ENCODE measurements at places on chromosomes 13 and 19.
A peak's percentile ranks its signal among the peaks of the same experiment; 100 is the strongest.

DNA sequence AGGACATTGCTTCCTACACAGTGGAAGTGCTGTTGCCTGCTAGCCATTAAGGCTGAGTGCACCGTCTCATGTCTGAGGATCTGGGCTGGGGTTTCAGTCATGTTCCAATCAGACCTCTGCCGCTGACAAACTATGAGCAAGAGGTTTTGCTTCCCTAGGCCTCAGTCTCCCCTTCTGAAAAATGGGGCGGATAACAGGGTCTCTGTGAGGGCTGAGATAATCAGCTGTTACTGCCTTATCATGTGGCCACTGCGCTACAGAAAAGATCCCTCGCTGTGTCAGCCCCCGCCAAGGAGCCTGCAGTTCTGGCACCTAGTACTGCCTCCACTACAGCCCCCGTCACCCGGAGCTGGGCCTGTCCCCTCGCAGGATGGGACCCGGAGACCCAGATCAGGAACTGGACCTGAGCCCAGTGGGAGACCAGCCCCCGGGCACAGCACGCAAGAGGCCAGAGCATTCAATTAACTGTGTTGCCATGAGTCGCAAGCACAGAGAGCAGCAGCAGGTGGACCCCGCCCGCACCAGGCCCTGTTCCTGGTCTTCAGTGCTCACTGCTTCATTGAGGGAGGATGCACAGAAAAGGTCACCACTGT is 3.0 kb upstream of the PNKP start:
- no peak for DNase-seq

- DNase-seq, result no peak
These were observed 98.0 kb downstream of the FOXO1 start for GRCh38 chr13:40568246-40569023.

GRCh38 chr19:19071897-19072296 is 8.1 kb downstream of the SLC25A42 start:
- DNase-seq, result no peak

DNA sequence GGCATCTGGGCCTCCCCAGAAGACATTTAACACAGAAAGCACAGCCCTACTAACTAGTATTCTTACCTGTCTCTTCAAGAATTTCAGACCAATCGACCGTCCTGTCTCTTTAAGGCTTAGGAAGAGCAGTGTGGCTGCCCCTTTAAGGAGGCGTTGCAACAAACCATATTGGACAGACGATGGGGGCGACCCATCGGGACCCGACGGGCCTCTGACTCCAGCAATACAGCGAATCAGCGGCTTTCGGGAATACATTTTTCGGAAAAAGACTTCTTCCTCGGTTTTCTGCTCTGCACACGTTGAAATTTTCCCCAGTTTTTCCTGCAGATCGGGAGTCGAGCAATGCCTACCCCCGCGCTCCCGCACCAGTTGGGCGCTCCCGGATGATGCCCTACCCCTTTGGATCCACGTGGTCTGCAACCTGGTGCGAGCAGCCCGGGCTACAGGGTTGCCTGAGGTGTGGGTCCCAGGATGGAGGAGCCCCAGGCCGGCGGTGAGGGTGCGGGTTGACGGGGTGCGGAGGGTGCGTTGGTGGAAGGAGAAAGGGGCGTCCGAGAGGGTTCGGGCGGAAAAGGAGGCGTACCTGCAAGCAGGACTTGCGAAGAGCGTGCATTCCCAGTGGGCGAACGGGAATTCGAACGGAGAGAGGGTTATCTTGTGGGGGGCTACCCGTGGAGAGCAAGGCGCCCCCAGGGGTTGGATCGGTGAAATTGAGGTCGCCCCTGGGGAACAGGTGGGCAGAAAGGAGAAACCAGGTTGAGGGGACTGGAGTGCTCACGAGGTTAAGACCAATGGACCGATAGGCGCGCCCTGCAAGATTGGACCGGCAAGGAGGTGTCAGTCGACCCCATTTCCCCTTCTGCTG is at the start of gene POLR1G:
POLR1G (plus strand) TSS at position 419 of the 865 bp plus-strand sequence; CDS start at position 472, 53 bp downstream.
- DNase-seq, result peak; percentile 79

GRCh38 chr13:58869566-58869965 is 1238.0 kb downstream of the PCDH17 start:
- no peak for DNase-seq

DNA sequence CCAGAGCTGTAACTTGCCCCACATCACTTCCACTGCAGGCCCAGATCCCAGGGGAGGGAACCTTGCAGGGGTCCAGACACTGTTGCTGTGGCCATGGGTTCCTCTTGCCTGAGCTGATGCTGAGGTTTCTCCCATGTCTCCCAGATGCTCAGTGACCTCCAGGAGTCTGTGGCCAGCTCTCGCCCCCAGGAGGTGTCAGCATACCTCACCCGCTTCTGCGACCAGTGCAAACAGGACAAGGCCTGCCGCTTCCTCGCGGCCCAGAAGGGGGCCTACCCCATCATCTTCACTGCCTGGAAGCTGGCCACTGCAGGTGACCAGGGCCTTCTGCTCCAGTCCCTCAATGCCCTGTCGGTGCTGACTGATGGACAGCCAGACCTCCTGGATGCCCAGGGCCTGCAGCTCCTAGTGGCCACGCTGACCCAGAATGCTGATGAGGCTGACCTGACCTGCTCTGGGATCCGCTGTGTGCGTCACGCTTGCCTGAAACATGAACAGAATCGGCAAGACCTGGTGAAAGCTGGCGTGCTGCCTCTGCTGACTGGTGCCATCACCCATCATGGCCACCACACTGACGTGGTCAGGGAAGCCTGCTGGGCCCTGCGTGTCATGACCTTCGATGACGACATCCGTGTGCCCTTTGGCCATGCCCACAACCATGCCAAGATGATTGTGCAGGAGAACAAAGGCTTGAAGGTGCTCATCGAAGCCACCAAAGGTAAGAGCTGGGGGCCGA is 12.1 kb upstream of the SLC25A42 start:
- DNase-seq, result no peak

DNA sequence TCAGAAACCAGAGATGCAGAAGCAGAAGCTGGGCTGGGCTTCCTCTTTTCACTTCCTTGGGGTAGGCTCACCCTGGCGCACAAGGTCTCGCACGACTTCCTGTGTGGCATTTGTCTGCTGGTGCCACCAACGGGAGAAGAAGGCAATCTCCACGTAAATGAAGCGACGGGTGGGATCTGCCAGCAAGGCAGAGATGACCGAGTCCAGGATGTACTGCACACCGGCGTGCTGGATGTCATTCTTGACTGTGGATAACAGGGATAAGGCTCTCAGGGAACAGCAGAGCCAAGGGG is 1.3 kb downstream of the MAN2B1 start:
- DNase-seq, result no peak

- no peak for DNase-seq
These were observed 7.3 kb upstream of the MEDAG start for GRCh38 chr13:30898678-30899241.

- DNase-seq, result no peak
These were observed 291.6 kb upstream of the MAB21L1 start for GRCh38 chr13:35768073-35768472.

DNA sequence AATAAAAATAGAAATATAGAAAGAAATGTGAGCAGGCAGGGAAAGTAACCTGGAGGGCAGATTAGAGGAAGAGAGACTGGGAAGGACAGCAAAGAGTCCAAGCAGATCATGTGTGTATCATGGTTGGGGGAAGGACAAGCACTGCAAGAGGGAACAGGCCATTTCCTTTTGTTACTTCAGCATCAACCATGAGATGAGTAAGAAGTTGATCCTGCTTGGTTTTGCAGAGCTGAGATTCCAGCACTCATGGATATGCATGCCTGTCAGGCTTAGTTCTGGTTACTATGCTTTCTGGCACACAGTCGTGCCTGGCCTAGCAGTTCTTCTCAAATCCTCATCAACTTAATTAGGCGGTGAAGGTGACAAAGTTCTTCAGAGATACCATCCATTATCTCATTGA is 18.1 kb downstream of the NALCN start:
- DNase-seq, result no peak

GRCh38 chr13:46124531-46124966 is 19.7 kb upstream of the CPB2 start:
- DNase-seq, result no peak

DNA sequence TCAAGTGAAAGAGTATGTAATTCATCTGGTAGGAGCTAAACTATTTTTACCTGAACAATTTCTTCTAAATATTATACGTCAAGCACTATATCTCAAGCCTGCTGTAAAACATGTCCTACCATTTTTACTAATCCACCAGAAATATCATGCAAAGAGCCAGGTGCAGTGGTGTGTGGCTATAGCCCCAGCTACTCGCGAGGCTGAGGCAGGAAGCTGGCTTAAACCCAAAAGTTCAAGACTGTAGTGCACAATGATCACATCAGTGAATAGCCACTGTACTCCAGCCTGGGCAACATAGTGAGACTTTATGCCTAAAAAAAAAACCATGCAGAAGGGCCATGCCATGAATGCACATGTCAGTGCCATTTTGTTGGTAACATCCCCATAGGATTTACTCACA is 20.7 kb upstream of the CLN5 start:
- no peak for DNase-seq

DNA sequence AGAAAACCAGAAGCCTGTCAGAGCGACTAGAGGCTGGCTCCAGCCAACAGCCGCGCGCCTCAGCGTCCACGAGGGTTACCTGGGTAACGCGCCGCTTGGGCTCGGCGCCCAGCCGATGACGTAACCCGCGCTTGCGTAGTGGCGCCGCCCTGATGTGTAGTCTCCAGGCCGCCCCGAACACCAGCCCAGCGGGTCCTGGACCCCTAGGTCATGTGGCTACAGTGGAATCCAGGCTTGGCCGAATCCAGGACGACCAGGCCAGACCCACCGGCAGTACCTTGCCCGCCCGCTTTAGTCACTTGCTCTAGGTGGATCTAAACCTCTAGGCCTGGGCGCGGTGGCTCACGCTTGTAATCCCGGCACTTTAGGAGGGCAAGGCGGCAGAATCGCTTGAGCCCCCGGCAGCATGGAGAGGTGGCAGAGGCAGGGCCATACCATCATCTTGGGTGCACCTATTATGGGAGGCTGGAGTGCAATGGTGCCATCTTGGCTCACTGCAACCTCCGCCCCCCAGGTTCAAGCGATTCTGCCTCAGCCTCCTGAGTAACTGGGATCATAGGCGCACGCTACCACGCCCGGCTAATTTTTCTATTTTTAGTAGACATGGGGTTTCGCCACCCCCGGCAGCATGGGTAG is 7.2 kb upstream of the ZNF606 start:
- peak; percentile 87 for DNase-seq

- no peak for DNase-seq
These were observed 27.3 kb upstream of the TPP2 start for GRCh38 chr13:102569488-102569887.

DNA sequence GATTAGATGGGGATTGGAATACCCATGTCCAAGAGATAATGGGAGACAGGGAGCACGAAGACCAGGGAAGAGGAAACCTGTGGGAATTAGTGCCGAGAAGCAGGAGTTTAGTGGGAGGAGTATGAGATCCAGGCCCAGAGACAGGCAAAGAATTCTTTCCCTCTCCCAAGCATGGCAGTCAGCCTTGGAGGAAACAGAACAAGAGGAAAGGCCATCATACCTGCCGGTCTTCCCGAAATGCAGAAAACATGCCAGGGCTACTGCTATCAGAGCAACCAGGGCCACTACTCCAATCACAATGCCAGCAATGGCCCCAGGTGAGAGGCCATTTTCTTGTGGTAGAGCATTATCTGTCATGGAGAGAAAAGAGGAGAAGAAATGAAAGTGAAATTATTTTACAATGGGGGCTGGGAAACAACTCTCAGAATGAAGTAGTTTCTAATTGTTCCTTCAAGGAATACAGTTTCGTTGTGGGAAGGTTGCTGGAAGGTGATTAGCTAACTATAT is 16.1 kb downstream of the CEACAM1 start:
- DNase-seq, result no peak

- no peak for DNase-seq
These were observed 899.8 kb upstream of the MIR17HG start for GRCh38 chr13:90447734-90448101.

DNA sequence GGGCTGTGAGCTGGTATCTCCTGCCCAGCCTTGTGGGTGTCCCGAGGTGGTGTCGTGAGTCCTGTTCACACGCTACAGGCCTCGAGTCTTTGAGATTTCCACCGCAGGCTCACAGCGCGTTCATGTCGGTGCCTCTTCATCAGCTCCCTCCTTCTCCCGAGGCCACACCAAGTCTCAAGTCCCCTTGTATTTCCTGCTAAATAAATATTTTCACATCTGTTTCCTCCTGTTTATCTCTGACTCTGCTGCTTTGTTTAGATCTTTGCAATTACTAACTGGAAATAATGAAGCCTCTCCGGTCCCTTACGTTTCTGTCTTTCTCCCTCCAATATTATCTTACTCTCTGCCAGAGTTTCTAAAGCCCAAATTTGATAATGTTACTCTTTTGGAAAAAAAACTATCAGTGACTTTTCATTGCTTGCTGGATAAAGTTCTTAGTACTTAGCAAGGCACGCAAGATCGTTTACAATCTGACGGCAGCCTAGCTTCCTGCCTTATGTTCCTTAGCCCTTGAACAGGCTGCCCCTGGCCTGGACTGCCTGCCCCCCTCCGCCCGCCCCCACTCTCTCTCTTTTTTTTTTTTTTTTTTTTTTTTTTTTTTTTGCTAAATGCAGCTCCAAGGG is 130.5 kb upstream of the RNF113B start:
- no peak for DNase-seq

DNA sequence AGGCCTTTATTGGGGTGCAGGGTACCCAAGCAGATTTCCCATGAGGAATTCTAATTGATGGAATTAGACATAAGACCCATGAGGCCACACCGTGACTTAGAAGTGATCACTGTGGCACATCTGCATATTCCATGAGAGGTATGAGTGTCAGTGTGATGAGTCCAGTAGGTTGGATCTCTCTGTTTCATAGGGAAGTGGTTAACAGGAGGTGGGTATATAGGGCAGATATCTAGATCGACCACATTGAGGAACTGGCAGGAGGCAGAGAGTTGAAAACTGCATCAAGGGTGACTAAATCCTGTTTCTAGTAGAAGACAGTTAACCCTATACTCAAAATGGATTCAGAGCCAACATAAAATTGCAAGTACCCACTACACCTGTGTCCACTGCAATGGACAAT is 68.6 kb upstream of the MIR17HG start:
- DNase-seq, result no peak

DNA sequence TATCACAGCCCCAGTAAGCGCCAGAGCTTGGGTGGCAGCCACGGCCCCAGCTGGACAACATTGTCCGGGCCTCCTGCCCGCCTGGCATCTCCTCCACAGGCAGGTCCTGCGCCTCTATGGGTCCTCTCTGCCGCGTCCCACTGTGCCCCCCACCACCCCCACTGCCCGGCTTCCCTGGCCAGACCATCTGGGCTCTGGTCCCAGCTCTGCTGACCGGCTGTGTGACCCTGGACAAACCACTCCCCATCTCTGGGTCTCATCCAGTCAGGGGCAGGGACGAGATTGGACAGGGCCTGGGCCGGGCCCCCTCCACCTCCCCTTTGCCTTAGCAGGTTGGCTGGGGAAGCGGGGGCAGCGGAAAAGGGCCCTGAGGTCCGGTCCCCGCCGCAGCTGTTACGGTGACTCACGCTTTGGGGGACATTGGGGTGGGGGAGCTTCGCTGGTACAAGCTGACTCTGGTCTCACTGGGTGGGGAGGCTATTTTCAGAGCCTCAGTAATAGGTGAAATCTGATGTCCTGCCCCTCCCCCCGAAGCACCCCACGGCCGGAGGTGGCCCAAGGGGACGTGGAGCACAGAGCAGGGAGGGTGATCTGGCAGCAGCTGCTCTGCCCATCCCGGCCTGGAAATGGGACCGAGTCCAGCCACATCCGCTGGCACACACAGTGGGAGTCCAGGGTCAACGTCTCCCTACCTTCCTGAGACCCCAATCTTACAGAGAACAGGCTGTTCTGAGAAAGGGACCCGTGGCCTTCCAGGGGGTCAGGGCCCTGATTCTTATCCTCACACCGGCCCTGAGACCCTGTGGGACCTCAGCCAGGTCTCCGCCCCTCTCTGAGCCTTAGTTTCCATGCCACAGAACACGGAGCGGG is 9.1 kb downstream of the NFIC start:
- peak; percentile 64 for DNase-seq
